Stimulated activated CD4-positive, alpha-beta T cell treated with anti-CD3 and anti-CD28 coated beads, Interleukin-1b, Interleukin-23, amount 100 ng/mL, for 1 hour (primary cell): ENCODE measurements at places on chromosomes 2 and 18.

GRCh38 chr2:105396254-105397024, 2.4 kb downstream of the FHL2 start:
- DNase-seq = no peak

GRCh38 chr18:35303610-35304009, 13.6 kb upstream of the ZSCAN30 start:
- DNase-seq = no peak

DNA sequence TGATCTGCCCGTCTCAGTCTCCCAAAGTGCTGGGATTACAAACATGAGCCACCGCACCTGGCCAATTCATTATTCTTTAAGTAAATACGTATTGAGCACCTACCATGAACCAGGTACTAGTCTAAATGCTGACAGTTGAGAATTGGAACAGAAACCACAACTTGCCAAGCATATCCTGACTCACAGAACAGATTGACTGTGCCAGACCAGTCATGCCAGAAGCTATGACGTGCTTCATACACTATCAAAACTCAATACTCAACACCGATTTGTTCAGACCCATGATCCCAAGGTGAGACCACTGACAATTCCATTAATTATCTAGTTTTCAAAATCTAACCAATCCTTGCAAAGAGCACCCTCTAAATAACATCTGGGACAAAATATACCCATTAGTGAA, 148.6 kb downstream of the B3GNT2 start:
- no peak for DNase-seq

- no peak for DNase-seq
Measured at GRCh38 chr2:25664183-25664964, 9.0 kb downstream of the DTNB start.

- no peak for DNase-seq
Measured at GRCh38 chr18:56804395-56804794, 153.2 kb downstream of the WDR7 start.

- DNase-seq = no peak
Measured at GRCh38 chr2:172965433-172966212, 110.0 kb upstream of the MAP3K20 start.

- DNase-seq = no peak
Measured at GRCh38 chr18:73614812-73615211, 532.8 kb downstream of the FBXO15 start.

- DNase-seq = no peak
Measured at GRCh38 chr18:10454681-10455557, 484 bp downstream of the APCDD1 start.

DNA sequence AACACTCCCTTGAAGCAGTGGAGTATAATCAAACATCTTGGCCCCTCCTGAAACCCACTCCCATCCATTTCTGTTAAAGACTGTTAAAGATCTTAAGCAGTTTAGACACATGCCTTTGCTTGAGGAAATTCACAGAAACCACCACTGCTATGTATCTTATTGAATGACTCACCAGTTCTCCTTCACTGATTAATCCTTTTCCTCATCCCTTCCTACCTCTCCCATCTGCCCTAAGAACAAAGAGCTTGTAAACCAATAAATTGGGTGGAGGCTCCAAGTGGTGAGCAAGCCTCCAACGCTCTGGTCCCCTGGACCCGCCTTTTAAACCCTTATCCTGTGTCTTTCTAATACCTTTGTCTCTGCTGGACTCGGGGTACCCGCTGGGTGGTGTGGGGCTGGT, 746.1 kb downstream of the LRP1B start:
- no peak for DNase-seq

- no peak for DNase-seq
Measured at GRCh38 chr18:72752220-72752619, 115.6 kb downstream of the NETO1 start.

GRCh38 chr2:223950448-223951347, 5.6 kb upstream of the WDFY1 start:
- DNase-seq = no peak

DNA sequence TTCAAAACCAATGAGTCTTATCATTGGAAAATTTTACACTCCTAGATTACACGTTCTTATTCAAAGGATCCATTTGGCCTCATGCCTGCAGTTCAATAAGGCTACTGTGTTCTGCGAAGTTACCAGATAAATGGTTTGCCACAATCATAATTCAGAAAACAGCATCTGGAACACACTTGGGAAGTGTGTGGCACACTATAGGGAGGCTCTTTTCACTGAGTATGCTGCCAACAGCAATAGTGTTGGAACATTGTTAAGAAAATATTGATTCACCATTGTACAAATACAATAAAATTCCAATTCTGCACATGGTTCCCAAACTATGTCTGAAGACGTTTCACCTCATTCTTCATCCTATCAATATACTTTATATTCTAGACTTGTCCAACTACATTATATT, 141.4 kb upstream of the DOK6 start:
- DNase-seq = no peak

GRCh38 chr2:134949981-134950708, 31.5 kb downstream of the CCNT2 start:
- no peak for DNase-seq

GRCh38 chr18:63185984-63186383, 133.6 kb downstream of the BCL2 start:
- DNase-seq = no peak
